ENCODE measurements at places on chromosomes 5 and 9.
A peak's percentile ranks its signal among the peaks of the same experiment; 100 is the strongest.

GRCh38 chr9:108134486-108135128 is 645.0 kb upstream of the KLF4 start:
- no peak for DNase-seq

DNA sequence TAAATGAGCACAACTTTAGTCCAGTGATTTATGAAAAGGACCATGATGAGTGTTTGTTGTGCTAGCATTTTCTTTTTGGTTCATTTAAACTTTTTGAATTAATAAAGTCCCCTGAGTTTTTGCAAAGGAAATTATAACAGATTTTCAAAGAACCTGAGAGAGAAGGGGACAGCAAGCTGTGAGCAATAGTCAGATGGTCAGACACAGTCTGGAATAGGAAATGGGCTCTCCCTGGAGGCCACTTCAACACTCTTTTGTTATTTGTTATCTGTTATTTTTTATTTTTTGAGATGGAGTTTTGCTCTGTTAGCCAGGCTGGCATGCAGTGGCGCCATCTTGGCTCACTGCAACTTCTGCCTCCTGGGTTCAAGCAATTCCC is 171.1 kb downstream of the ARHGEF28 start:
- no peak for DNase-seq

- no peak for DNase-seq
Measured at GRCh38 chr5:123755653-123756317, 243.8 kb downstream of the CSNK1G3 start.

- peak; percentile 36 for DNase-seq
Measured at GRCh38 chr5:174910245-174910737, 185.9 kb downstream of the MSX2 start.

- DNase-seq, result no peak
Measured at GRCh38 chr9:104747245-104747564, 278 bp upstream of the NIPSNAP3A start.

DNA sequence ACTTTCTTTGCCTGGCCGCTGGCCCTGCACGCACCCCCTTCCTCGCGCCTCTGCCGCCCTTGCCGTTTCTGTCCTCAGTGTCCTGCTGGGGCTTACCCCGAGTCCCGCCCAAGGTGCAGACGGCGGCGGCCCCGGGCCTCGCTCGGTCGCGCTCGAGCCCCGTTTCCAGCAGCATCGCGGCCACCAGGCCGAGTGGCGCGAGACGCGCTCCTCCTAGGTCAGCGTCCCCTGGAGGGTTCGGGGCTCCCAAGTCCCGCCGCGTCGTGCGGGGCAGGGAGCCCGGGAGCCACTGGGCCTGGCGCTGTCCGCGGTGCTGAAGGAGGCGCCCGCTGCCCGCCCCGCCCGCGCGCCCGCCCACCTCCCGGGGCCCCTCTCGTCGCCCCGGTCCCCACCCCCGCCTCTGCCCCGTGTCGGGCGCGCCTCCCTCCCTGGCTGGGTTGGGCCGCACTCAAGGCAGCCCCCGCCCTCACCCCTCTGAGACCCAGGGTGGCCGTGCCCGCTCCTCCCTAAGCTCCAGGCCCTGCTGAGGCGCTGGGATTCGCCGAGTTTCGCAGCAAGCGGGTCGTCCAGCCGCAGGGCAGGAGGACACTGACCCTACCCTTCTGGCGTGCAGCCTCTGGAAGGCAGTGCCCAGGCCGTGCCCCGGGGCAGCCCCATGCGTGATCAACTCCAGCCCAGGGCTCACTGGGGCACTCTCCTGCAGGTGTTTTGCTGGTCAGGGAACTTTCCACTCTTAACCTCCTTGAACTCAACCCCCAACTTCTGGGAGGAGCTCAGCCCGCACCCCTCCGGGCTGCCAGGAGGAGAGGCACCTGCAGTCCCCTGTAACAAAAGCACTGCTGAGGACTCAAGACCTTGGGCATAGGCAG is at the start of gene LHX3:
Gene LHX3 (minus strand): TSS at position 291 of the 869 bp plus-strand sequence. CDS start 116 bp downstream, at position 175.
- no peak for DNase-seq

DNA sequence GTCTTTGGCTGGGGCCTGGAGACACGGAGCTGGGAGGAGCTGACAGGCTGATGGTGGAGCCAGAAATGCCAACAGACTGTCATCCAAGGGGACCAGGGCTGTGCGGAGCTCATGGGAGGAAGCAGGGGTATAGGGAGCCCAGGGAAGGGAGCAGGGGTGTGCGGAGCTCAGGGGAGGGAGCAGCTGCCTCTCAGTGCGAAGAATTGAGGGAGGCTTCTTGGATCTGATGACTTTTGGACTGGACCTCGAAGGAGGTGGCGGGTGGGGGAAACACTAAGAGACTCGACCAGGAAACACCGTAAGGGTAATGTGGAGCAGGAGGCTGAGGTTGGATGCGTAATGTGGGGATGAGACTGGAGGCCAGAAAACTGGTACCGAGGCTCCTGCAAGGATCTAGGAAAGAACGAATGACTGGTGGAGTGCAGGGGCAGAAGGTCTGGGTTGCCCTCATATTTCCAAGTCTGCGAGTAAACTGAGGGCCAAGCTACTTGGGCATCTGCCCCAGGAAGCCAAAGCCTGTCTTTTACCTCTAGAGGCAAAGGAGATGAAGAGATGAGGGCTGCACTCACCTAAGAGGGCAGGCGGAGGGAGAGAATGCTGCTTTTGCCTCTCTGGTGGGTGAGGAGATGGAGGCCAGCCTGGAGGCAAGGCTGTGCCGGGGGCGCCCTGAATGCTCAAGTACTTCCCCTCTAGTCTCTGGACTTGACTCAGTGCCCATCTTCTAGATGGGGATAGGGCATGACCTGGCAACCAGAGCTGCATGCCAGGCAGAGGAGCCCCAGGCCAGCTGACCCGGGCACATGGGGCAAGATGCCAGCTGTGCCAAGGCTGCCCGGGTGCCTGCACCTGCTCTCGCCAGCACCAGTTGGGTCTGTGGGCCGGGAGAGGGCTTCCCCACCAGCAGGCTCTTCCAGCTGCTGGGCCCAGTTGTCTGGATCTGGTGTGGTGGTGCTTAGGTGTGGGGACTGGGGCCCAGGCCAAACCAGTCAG is 2.3 kb downstream of the PTGS1 start:
- no peak for DNase-seq

GRCh38 chr5:9927521-9927997 is 297.4 kb upstream of the TAS2R1 start:
- DNase-seq, result no peak

GRCh38 chr9:87886210-87886932 is 3.7 kb downstream of the SPATA31E1 start:
- no peak for DNase-seq

DNA sequence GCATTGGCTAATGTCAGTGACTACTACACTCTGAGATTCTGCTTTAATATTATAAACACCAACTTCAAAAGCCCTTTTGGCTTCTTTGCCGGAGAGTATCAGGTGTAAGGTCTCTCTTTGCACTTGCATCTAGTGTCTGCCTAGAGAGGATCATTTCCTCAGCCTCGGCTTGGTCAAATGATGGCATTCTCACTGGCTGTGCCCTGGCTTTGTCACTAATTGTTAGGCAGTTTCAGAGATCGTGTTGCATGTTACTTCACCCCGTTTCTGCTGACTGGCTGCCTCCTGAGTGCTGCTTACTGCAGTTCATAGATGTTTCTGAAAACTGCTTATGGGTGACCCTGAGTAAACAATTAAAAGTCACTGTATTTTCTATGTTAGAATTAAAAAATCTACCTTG is 48.8 kb downstream of the SLC1A3 start:
- no peak for DNase-seq

GRCh38 chr9:33161589-33162132 is 5.5 kb downstream of the B4GALT1 start:
- DNase-seq, result no peak

GRCh38 chr9:80946496-80947170 is 742.7 kb downstream of the TLE1 start:
- no peak for DNase-seq

- no peak for DNase-seq
Measured at GRCh38 chr5:149195337-149195887, 54.1 kb downstream of the ABLIM3 start.

GRCh38 chr5:82325155-82325554 is 47.0 kb upstream of the RPS23 start:
- no peak for DNase-seq

DNA sequence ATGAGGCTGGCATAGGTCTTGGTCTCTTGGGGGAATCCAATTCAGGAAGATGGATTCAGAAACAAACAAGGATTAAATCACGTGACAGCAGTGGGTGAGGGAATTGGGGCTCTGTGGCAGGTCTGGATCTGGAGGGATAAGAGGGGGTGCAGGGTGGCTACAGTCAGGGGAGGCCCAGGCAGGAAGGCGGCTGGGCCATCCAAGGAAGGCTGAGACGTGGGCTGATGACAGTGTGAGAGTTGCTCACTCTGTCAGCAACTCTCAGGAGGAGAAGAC is 65.8 kb upstream of the COL5A1 start:
- no peak for DNase-seq

DNA sequence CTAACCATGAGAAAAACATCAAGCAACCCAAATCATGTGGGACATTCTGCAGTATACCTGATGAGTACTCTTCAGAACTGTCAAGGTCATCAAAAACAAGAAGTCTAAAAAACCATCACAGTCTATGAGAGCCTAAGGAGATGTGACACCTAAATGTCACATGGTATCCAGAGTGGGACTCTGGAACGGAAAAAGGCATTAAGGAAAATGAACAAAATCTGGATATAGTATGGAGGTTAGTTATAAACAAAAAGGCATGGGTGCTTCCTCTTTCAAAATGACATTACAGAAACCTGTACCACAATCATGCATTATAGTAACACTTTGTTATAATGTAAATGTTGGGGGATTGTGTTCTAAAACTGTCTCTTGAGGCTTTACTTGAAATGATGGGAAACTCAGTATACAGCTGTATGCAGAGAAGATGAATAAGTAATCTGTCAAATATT is 47.4 kb downstream of the PRKACG start:
- DNase-seq, result no peak

- DNase-seq, result no peak
Measured at GRCh38 chr9:87089929-87090328, 142.6 kb upstream of the GAS1 start.

- peak; percentile 44 for DNase-seq
Measured at GRCh38 chr9:120931231-120932085, 4.9 kb upstream of the TRAF1 start.

- DNase-seq, result no peak
Measured at GRCh38 chr9:73050065-73050816, 97.4 kb upstream of the ALDH1A1 start.

DNA sequence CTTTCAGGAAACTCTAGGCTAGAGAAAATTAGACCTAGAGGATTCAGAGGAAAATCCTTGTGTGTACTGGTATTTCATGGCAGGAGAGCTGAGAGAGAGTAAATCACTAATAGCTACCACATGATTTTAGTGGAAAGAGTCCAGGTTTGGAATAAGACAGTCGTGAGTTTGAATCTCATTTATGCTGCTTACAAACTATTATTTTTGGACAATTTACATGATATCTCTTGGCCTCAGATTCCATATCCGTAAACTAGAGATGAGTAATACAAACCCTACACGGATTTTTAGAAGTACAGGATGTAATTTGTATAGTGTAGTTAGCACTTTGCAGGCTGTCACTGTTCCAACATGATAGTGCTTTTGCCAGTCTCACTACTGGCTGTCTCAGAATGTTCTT is 2.7 kb downstream of the IL31RA start:
- no peak for DNase-seq

GRCh38 chr5:158856794-158857193 is 242.9 kb downstream of the EBF1 start:
- no peak for DNase-seq

DNA sequence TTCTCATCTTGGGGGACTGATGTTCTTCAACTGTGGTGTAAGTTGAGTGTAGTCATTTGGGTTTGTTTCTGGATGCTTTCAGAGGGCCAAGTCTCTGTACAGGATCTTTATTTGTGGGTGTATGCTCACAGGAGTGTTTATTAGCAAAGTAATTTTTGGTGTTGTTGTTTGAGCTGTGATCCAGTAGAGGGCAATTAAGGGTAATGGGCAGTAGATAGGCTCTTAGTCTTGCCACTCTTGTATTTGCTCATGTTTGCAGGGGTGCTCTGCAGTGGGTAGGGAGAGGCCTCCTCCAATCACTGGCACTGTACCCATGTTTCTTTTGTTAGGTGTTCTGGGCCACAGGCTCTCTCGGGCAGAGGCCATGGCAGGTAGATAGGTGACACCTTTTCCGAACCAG is 45.9 kb upstream of the ITGA2 start:
- no peak for DNase-seq

GRCh38 chr9:89536145-89536574 is 38.2 kb upstream of the SEMA4D start:
- DNase-seq, result no peak

DNA sequence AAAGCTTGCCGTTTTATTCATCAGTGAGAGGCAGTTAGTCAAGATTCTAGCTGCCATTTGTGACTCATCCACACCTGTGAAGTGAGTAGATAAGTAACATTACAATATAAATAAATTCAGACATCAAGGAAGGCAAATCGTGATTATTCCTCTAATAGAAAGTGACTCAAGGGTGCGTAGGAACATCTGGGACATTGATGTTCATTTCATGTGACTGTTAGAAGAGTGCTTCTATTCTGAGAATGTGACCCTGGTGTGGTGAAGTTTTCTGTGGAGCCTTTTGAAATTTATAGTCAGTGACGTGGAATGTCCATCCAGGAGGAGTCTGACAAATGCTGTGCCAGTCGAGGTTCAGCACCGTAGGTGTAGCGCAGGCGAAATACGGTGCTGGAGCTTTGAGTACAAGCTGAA is 48.4 kb upstream of the FAM240B start:
- no peak for DNase-seq

DNA sequence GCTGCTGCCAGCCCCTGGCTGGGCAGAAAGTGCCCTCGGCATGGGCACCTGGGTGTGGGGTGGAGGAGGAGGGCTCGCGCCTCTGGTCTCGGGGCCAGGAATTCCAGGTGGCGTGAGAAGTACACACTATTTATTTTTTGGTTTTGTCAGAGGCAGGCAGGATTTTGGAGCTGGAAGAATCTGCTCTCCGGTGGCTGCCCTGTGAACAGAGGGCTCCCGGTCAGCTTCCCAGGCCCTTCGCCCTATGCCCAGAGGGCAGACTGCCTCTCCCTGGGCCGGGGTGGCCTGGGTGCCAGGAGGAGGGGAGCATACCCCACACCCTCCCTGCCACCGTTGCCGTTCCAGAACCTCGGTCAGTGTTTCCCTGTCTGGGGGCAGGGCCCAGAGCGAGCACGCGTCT is 8.3 kb downstream of the DOLPP1 start:
- DNase-seq, result no peak

Data from stimulated activated CD4-positive, alpha-beta T cell treated with anti-CD3 and anti-CD28 coated beads, Interleukin-12 subunit alpha, Interleukin-12 subunit beta, amount 100 ng/mL, for 24 hours (primary cell).